ENCODE measurements at places on chromosomes 2 and 18.
A peak's percentile ranks its signal among the peaks of the same experiment; 100 is the strongest.

- DNase-seq, result no peak
Observed at GRCh38 chr2:175806125-175806490, 196.0 kb downstream of the LNPK start.

GRCh38 chr2:74025971-74026612 lies 41.4 kb downstream of the TET3 start:
- DNase-seq, result no peak

DNA sequence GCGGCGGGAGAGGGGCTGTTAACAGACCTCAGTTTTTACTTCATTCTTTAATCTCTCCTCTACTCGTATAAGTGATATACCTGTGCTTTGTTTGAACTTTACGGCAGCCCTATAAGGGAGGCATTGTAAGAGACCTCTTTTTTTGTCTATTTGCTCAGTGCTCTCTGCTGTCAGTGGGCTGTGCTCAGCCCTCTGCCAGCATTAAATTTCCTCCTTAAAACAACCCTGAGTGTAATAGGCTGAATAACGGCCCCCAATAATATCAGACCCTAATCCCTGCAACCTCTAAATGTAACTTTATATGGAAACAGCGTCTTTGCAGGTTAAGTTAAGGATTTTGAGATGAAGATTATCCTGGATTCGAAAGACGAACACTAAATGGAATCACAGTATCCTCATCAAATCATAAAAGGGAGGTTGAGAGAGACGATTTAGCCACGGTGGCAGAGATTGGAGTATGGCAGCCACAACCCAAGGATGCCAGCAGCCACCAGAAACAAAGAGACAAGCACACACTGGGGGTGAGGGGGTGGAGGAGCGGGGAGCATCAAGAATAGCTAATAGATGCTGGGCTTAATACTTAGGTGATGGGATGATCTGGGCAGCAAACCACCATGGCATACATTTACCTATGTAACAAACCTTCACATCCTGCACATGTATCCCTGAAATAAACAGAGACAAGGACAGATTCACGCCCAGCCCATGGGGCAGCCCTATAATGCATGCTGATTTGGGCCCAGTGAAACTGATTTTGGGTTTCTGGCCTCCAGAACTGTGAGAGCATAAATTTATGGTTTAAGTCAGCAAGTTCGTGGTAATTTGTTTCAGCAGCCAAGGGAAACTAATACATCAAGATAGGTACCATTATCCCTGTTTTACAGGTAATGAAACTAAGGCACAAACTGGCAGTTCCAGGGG lies 894 bp upstream of the FARSB start:
- DNase-seq, result no peak

DNA sequence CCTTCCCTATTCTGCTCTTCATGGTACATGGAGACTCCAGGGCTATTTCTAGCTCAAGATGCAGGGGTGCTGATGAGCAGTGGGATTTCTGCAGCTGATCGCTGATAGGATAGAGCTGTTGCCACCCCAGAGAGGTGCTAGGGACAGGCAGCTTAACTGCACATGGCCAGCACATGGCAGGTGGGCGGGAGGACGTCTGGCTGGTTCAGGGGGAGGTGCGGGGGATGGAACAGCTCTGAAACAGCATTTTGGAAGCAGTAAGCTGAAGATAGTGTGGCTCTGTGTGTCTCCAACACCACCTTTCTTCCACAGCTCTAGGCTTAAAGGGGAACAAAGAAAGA lies 151.9 kb upstream of the PELI1 start:
- no peak for DNase-seq

- no peak for DNase-seq
Observed at GRCh38 chr2:107362993-107363392, 463.7 kb upstream of the RGPD4 start.

DNA sequence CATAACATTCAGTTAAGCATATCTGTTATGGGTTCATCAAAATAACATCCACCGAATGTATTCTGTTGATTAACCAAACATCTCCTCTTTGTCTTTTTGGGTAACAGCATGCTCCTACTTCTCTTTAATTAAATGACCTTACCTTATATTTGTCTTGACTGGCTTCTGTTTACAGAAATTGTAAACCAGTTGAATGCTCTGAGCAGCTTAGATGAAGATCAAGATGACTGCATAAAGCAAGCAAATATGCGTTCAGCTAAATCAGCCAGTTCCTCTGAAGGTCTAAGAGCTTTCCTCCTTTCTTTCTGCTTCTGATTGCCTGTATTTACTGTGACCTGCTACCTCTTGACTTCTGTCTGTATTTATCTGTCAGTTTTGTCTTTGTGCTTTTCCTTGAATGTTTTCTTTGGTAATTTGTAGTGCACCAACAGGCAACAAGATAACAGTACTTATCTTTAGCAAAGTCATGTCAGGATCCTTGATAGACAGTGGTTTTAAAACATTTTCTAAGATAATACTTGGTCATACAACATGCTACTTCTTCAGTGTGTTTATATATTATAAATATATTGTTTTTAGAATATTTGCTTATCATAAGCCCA lies 152.8 kb downstream of the EHBP1 start:
- DNase-seq, result no peak

GRCh38 chr18:61893309-61893970 lies 633 bp upstream of the RNF152 start:
- peak; percentile 71 for DNase-seq

DNA sequence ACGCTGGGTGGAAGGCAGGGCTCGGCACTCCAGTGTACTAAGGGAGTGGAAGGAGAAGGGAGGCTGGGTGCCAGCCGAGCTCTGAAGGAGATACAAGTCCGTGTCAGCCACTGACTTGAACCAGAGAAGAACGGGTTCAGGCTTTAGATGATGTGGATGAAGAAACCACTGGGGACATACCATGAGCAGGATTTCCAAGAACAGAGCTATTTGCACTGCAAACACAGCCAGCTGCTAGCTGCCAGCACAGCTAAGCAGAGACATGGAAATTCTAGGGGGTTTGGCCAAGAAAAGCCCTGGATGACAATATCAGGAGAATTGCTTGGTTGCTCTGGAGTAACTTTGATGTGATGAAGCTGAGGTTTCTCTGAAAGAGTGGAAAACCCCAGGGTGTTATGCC lies 5.2 kb downstream of the CD207 start:
- no peak for DNase-seq

GRCh38 chr2:207164006-207164831 lies 1.5 kb downstream of the KLF7 start:
- DNase-seq, result peak; percentile 85

GRCh38 chr2:10135296-10136089 lies 13.0 kb downstream of the RRM2 start:
- no peak for DNase-seq

- DNase-seq, result no peak
Observed at GRCh38 chr2:35976611-35977010, 379.0 kb upstream of the CRIM1 start.
